Stimulated activated CD8-positive, alpha-beta memory T cell treated with anti-CD3 and anti-CD28 coated beads, Interleukin-4, amount 100 ng/mL, for 4 hours (primary cell): ENCODE measurements at places on chromosomes 4 and X.

- DNase-seq, result no peak
These were observed 10.0 kb upstream of the ELF4 start for GRCh38 chrX:130120321-130120731.

GRCh38 chrX:46758956-46759644, at the start of gene SLC9A7:
SLC9A7 (minus strand) TSS chrX:46759118; CDS start chrX:46759029, 89 bp downstream.
- peak; percentile 52 for DNase-seq

- no peak for DNase-seq
These were observed 85.6 kb downstream of the ZNF330 start for GRCh38 chr4:141306331-141306730.

DNA sequence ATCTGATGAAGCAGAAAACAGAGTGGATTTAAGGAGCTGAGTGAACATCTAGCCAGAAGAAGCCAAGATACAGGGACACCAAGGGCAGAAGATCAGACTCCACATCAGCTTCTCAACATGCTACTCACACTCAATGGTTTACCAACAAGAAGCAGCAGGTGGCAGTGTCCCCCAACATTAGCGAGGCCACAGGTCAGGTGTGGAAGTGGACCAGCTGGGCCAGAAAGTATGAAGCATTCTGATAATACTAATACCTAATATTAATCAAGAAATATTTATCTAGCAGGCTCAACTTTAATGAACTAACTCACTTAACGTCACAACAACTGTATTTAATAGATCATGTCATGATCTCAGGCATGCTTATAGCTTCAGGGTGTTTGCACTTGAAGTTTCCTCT, 73.4 kb upstream of the TTC29 start:
- DNase-seq, result no peak

DNA sequence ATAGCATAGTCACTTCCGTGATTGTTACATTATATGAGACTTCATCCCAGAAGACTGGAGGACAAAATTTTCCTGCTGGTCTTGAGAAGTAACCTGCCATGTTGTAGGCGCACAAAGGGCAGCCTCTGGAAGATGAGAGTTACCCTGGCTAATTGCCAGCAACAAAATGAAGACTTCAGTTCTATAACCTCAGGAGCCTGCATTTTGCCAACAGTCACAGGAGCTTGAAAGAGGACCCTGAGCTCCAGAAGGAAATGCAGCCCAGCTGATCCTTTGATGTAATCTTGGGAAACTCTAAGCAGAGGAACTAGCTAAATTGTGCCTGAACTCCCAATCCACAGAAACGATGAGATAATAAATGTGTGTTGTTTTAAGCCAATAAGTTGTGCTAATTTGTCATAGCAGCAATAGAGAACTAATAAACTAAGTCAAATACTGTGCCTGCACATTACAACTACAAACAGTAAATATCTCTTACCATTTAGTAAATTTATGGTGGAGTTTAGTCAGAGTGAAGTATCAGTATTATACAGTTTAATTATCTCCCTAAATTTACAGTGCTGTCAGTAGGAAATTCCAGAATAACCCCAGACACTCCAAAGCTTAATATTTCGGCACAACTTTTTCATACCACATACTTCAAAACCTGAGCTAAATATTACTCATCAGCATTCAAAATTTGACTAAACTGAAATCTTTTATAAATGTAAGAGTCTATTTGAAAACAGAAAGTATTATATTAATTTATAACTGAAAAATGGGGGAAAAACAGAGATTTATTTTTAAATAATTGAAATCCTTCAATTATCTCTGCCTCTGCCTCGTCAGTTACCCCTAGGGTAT, 90.1 kb upstream of the MAPK10 start:
- DNase-seq, result no peak

DNA sequence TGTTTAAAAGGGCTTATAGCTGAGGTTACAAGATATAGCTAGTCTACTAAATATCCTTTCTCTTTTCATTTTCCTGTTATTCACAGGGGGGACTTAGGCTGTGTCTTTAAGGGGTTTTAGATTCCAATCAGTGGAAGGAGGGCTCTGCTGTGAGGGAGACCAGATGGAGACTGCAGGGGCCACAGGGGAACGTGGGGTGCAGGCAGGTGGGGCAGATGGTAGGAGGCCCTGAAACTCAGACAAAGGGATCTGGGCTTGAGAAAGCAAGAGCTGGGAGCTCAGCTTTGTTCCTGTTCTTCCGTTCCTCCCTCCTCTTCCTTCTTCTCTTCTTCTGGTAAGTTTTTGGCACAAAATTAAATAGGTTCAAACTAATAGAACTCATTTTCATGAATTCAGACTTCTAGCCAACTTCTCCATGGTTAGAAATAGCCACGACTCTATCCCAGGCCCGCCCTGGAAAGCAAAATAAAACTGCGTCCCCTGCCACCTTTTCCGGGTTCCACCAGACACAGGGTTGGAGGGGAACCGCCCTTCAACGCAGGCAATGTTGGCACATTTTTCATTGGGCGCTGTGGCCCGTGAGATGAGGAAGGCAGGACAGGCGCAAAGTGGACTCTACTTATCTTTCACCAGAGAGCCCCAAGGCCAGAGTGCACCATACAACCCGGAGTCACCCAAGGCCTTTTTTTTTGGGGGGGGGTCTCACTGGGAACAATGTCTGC, 3.5 kb upstream of the TMSB4X start:
- no peak for DNase-seq

DNA sequence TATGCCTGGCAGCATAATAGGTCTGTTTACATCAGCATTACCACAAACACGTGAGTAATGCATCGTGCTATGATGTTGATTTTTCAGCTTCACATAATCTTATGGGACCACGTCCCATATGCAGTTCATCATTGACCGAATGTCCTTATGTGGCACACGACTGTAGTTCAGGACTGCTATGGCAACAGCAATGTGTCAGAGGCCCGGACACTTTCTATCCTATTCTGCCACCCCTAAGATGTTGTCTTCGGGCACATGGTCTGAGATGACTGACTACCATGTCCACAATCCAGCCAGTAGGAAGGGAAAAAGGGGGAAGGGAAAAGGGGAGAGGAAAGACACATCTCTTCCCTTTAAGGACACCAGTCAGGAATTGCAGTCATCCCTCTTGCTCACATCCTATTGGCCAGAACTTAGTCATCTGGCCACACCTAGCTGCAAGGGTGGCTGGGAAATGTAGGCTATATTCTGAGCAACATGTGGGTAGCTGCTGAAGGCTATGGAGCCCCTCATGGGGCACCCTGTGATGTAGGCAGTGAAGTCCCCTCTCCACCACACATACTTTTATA, 196.0 kb upstream of the RBPJ start:
- no peak for DNase-seq

- DNase-seq, result no peak
These were observed 490.8 kb downstream of the RAPGEF2 start for GRCh38 chr4:159593681-159594080.

DNA sequence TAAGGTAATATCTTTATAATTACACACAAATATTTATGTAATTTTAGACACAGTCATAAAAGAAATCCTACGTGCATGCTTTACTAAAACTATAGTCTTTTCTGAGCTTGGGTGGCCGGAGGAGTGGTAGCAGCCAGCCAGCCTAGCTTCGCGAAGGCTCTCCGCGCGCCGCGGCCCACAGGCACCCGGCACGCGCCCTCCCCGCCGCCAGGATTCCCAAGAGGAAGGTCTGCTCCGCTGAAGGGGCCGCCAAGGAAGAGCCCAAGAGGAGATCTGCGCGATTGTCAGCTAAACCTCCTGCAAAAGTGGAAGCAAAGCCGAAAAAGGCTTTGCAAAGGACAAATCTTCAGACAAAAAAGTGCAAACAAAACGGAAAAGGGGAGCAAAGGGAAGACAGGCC, 8.7 kb upstream of the PJA1 start:
- no peak for DNase-seq

DNA sequence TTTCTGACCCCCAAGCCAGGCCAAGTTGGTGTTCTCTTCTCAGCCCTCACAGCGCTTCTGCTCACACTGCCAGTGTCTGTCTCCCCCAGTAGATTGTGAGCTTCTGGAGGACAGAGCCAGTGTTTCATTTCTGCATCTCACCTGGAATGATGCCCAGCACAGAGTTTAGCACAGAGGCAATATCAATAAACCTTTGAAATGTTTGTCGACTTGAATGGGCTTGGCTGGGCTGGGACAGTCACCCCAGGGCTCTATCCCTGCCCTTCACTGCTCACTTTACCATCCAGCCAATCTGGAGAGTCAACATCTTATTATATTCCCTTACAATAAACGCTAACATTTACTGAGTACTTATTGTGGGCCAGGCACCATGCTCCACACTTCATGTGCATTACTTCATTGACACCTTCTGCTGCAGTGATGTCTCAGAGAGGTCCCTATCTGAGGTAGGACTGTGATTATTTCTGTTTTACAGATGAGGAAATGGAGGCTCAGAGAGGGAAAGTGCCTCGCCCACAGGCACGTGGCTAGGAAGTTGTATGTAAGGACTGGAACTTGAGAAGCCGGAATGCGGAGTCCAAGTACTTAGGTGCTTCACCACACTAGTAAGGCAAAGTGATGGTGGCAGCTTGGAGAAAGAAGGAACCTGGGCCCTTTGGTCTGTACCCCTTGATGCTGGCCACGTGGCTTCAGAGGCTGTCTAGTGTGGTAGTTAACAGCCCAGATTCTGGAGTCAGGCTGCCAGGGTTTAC, 19.5 kb downstream of the EFNB1 start:
- DNase-seq, result no peak
